ENCODE measurements at places on chromosomes 16 and 17.

DNA sequence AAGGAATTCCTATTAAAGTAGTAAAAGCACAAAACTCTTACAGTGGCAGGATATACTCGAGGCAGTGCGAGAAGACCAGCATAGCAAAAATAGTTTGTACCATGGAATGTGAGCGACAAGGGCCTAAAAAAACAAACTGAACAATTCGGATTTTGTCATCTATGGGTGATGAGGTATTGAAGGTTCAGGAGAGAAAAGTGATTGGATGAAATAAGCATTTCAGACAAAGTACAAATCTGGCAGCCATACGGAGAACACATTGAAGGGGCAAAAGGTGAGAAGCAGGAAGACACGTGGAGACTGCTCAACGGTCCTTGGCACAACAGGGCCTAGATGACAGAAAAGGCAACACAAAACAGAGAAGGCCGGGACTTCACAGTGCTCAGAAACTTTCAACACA lies 22.5 kb downstream of the MYH10 start:
- no peak for DNase-seq

DNA sequence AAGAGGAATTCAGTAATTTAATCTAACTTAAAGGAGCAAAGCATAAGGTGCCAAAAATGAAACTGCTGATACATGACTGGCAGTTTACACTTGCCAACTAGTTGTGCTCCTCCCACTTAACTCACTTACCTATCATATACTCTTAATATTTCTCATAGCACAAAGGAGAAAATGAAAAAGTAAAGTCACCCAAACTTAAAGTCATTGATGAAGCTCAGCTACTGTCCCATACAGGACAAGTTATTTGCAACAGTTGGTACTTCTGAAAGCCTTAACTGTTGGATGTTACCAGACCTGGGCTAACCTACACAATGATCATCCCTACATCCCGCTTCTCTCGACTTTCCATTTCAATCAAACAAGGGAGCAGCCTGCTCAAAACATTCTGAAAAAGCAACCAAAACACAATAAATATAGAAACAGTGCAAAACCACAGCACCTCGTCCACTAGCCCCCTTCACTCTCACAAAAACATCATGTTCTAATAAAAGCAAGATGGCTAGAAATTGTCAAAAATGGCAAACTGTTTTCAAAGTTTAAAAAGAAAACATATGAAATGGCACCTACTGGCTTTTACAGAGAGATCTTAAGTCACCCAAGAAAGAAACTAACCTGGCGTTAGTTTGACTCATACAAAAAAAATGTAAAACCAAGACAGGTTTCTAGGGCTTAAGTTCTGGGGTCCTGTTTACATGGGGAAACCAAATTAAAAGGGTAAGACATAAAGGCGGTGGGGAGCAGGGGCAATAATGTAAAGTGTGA lies 868 bp downstream of the MED13 start:
- DNase-seq: no peak

- DNase-seq: peak; percentile 85
Measured at GRCh38 chr17:77319211-77320043, 178.7 kb downstream of the SEC14L1 start.

GRCh38 chr17:16976725-16977550 lies 5.0 kb upstream of the TNFRSF13B start:
- DNase-seq: no peak

GRCh38 chr17:13885953-13886889 lies 183.1 kb upstream of the COX10 start:
- no peak for DNase-seq

- no peak for DNase-seq
Measured at GRCh38 chr16:63925221-63925620, 1196.6 kb downstream of the CDH11 start.

GRCh38 chr17:31532526-31532925 lies 141.1 kb downstream of the RAB11FIP4 start:
- no peak for DNase-seq

DNA sequence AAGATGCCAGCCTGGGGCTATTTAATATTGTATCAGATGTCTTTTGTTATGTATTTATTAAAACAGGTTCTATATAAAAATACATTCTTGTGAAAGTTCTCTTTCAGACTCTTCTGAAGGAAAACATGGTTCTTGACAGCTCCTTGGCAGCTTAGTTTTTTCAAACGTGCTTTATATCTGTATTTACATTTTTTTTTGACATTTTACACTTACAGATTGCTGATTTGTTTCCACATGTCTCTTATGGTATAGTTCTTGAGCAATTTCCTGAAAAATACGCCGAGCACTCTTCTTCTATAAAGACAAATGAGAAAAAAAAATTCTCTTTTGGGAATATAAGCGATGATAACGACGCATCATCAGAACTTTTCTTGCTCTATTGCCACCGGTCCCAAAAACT lies 9.5 kb downstream of the IGSF6 start:
- no peak for DNase-seq

Measured in T1000 (cell line).